B cell (primary cell): ENCODE measurements at places on chromosomes 2 and 18. TPM values are rescaled to one million over a fixed set of nuclear protein-coding genes. Genes with fewer than 3 reads are reported as not detected.

NBEAL1 gene
- 2.2 and 3.0 TPM in 2 replicates for polyA plus RNA-seq

PID1 gene
- polyA plus RNA-seq, result 0.10 TPM in 1 of 2 replicates, not detected in the other

IL1RL2 gene
- polyA plus RNA-seq, result not detected in 2 replicates

CLEC4F gene
- polyA plus RNA-seq, result 0.20 TPM in 1 of 2 replicates, not detected in the other

SIX3 gene
- not detected in 2 replicates for polyA plus RNA-seq

ANKRD23 gene
- polyA plus RNA-seq, result 7.3 and 8.8 TPM in 2 replicates

IL1RL1 gene
- not detected in 2 replicates for polyA plus RNA-seq

CD8B gene
- polyA plus RNA-seq, result 0.45 and 0.82 TPM in 2 replicates

CCDC178 gene
- polyA plus RNA-seq, result not detected in 2 replicates

CGREF1 gene
- polyA plus RNA-seq, result not detected in 2 replicates

PRSS56 gene
- not detected in 2 replicates for polyA plus RNA-seq

TLX2 gene
- polyA plus RNA-seq, result 0.06 TPM in 1 of 2 replicates, not detected in the other

MATN3 gene
- polyA plus RNA-seq, result not detected in 2 replicates

CNDP1 gene
- polyA plus RNA-seq, result 0.12 and 0.19 TPM in 2 replicates

RGPD3 gene
- 0.16 TPM in 2 replicates for polyA plus RNA-seq

AQP4 gene
- polyA plus RNA-seq, result not detected in 2 replicates

TMEM200C gene
- polyA plus RNA-seq, result not detected in 2 replicates

SALL3 gene
- not detected in 2 replicates for polyA plus RNA-seq

IL36RN gene
- not detected in 2 replicates for polyA plus RNA-seq

SPP2 gene
- not detected in 2 replicates for polyA plus RNA-seq

CHRNG gene
- not detected in 2 replicates for polyA plus RNA-seq

CDC42EP3 gene
- 21.2 and 28.0 TPM in 2 replicates for polyA plus RNA-seq

DSG1 gene
- polyA plus RNA-seq, result not detected in 2 replicates

CAPG gene
- 133 and 158 TPM in 2 replicates for polyA plus RNA-seq

SMIM21 gene
- not detected in 2 replicates for polyA plus RNA-seq

MC4R gene
- not detected in 2 replicates for polyA plus RNA-seq

TNFAIP6 gene
- not detected in 2 replicates for polyA plus RNA-seq

LRRTM4 gene
- not detected in 2 replicates for polyA plus RNA-seq

OSR1 gene
- polyA plus RNA-seq, result not detected in 2 replicates

TCF23 gene
- polyA plus RNA-seq, result not detected in 2 replicates

SERPINB10 gene
- polyA plus RNA-seq, result not detected in 2 replicates

TGFA gene
- polyA plus RNA-seq, result 0.04 and 0.10 TPM in 2 replicates

C2orf80 gene
- not detected in 2 replicates for polyA plus RNA-seq

AAMP gene
- 56.4 and 86.9 TPM in 2 replicates for polyA plus RNA-seq

RAPGEF4 gene
- polyA plus RNA-seq, result 0.30 and 0.99 TPM in 2 replicates

TXNDC2 gene
- 0.07 TPM in 1 of 2 replicates, not detected in the other for polyA plus RNA-seq

NGEF gene
- polyA plus RNA-seq, result not detected in 2 replicates

REG3G gene
- not detected in 2 replicates for polyA plus RNA-seq

POU3F3 gene
- 0.03 TPM in 1 of 2 replicates, not detected in the other for polyA plus RNA-seq

MRO gene
- not detected in 2 replicates for polyA plus RNA-seq

DNAJC5G gene
- polyA plus RNA-seq, result not detected in 2 replicates

COBLL1 gene
- polyA plus RNA-seq, result 29.0 and 45.1 TPM in 2 replicates

POTEJ gene
- not detected in 2 replicates for polyA plus RNA-seq

LPIN1 gene
- 36.3 and 38.3 TPM in 2 replicates for polyA plus RNA-seq

EDAR gene
- polyA plus RNA-seq, result 0.03 and 0.23 TPM in 2 replicates

DLX1 gene
- not detected in 2 replicates for polyA plus RNA-seq

CYS1 gene
- not detected in 2 replicates for polyA plus RNA-seq

CCBE1 gene
- polyA plus RNA-seq, result not detected in 2 replicates

SERPINB5 gene
- polyA plus RNA-seq, result not detected in 2 replicates

UNC80 gene
- polyA plus RNA-seq, result not detected in 2 replicates

SCYGR1 gene
- not detected in 2 replicates for polyA plus RNA-seq

CEP192 gene
- 37.1 and 39.3 TPM in 2 replicates for polyA plus RNA-seq

C18orf54 gene
- 0.60 and 0.78 TPM in 2 replicates for polyA plus RNA-seq

ABCG5 gene
- not detected in 2 replicates for polyA plus RNA-seq

SEPTIN2 gene
- polyA plus RNA-seq, result 71.8 and 152 TPM in 2 replicates

HS1BP3 gene
- 23.0 and 28.7 TPM in 2 replicates for polyA plus RNA-seq

SLC4A3 gene
- polyA plus RNA-seq, result 0.04 and 0.16 TPM in 2 replicates

AOX1 gene
- 0.18 TPM in 1 of 2 replicates, not detected in the other for polyA plus RNA-seq

SERPINB13 gene
- polyA plus RNA-seq, result not detected in 2 replicates
